ENCODE measurements at places on chromosomes 2 and 18.

DNA sequence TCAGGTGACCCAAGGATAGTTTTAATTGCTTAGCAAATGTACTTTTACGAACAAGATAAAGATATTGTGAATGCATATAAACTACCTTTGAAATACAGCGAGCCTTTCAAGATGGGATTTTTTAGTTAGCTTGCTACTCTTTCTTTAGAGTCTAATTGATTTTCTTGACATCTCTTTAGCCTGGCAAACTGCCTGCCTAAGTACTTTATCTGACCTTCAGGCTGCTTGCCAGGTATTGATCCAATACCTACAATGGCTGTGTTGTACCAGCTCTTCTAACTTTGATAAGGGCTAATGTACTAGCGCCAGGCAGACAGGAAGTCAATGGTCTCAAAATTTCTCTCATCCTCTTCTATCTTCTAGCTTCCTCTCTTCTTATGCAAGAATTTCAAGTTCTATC is 414.4 kb upstream of the ACVR2A start:
- DNase-seq = no peak

DNA sequence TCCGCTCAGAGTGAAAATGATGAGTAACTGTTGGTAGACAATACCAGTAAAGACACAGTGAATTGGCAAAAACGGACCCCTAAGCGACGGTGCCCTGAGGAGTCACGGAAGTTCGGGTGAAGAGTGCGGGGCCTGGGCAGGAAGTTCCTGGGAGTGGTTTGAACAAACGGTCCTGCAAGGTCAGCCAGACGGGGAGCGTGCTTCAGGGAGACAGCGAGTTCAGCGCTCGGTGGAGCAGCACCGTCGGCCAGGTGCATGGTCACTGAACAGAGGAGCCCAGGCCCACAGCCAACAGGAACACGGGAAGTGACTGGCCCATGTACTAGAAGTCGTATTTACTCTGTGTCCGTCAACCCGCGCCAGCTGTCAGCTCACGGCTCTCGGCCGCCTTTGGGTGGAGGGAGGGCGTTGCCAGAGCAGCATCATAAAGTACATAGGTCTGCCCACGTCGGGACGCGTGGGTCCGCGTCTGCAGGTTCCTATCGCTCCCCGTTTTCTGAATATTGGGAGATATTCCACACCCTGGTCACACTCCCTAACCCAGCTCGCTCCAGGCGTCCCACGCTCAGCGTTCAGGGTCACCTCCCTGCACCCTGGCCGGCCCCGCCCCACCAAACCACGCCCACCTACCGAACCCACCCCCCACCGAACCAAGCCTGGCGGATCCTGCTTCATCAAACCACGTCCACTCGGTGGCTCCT is 75.6 kb upstream of the UXS1 start:
- no peak for DNase-seq

GRCh38 chr2:163171786-163172530 is 333.4 kb upstream of the KCNH7 start:
- no peak for DNase-seq

GRCh38 chr2:75564026-75564688 is 3.4 kb upstream of the EVA1A start:
- DNase-seq = no peak

DNA sequence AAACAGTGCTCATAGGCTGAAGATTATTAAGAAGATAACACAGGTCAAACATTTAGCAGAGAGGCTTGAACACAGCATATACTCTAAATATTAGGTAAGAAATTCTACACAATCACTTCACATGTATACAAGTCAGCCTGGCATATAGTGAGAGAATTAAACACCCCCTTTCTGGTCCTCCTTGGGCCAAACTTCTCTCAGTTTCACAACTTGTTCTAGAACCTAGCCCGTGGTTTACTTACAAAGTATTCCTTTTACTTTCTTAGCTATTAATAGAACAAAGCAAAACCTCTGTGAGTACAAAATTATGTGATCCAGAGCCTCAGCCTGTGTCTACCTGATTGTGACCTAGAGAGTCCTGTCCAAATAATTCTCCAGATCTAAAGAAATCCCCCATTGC is 562.8 kb downstream of the TNS1 start:
- no peak for DNase-seq

- no peak for DNase-seq
Measured at GRCh38 chr18:37554399-37554787, 11.2 kb downstream of the CELF4 start.

DNA sequence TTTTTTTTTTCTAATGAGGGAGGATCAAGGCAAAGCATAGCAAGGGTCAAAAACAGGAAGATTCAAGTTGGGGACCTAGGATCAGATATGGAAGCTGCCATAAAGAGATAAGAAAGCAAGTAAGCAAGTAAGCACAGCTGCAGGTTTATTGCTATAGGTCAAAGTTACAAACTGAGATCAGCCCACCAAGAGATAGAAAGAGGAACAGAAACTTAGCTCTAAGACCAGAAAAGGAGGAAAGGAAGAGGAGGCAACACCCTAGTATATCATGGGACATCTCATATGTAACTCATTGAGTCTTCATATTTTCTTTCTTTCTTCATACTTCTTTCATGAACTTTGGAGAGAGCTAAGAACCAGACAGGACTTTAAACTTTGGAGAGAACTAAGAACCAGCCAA is 295.9 kb upstream of the CRIM1 start:
- DNase-seq = no peak

DNA sequence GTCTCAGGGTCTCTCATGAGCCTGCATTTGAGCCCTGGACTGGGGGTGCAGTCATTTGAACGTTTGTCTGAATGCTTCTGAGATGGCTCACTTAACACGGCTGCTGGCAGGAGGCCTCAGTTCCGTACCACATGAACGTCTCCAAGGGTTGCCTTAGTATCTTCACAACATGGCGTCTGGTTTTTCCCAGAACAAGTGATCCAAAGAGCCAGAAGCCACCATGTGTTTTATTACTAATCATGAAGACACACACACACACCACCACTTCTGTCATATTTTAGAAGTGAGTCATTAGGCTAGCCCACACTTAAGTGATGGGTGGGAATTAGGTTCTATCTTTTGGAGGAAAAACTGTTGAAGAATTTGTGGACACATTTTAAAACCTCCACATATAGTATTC is 15.0 kb upstream of the MYO1B start:
- DNase-seq = no peak

DNA sequence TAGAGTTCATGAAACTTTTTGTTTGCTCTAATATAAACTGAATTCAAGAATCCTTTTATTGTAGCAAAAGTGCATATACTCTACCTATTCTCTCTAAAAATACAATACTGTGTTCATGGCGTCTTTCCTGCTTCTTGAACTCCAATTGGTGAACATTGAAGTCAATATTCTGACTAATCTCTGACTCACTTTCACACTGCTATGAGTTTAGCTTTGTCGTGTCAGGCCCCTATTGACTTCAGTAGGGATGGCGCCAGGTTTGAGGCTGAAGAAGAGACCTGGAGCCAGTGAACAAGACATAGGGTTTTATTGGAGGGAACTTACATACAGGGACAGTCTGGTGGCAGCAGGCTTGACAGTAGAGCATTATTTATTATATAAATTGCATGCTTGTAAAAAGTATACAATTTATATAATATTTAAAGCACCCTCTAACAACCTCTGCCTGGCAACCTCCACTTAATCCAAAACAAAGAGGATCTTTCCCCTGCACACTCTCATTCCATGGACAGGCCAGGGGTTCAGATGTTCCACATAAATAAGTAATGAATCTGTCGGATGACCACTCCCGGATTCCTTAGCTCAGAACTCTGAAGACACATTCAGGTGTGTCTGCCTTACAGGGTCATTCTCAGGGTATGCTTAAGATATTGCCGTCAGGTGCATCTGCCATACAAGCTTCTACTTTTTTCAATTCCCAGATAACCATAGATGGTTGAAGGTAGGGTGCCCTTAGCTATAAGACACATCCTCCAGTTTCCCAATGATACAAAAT is 141.0 kb downstream of the CERS6 start:
- DNase-seq = no peak

DNA sequence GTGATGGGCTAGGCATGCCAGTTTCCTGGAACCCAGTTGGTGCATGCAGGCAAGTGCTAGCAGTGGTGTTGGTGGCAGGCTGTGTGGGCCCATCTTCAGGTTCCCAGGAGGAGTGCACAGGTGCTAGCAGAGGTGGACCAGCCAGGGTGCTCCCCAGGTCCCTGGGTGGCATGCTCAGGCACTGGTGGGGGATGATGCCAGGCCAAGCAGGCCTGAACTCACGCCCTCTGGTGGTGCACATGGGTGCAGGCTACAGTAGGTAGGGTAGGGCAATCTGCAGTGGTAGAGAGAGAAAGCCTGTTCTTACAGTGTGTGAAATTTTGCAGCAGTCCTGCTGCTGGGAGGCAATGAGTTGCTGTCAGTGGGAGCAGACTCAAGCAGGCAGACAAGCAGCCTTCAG is 1651.8 kb downstream of the DPP10 start:
- DNase-seq = no peak

DNA sequence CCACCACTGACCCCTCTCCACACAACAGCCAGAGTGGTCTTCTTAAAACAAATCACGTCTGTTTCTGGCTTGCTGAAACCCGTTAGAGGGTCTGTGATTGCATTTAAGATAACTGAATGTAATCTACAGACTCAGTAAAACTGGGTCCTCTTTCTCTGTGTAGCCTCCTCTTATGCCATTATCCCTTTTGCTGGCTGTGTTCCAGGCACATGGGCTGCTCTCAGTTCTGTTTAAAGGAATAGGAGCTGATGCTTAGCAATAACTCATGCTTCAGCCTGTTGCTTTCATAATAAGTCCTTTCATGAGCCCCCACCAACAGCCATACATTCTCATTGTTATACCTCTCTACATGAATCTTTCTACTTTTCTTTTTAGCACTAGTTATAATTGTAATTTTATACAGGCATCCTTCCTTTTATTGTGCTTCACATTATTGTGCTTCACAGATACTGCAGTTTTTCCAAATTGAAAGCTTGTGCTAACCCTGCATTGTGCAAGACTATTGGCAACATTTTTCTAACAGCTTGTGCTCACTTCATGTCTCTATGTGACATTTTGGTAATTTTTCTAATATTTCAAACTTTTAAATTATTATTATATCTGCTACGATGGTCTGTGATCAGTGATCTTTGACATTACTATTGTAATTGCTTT is 782.6 kb downstream of the MBD2 start:
- no peak for DNase-seq

DNA sequence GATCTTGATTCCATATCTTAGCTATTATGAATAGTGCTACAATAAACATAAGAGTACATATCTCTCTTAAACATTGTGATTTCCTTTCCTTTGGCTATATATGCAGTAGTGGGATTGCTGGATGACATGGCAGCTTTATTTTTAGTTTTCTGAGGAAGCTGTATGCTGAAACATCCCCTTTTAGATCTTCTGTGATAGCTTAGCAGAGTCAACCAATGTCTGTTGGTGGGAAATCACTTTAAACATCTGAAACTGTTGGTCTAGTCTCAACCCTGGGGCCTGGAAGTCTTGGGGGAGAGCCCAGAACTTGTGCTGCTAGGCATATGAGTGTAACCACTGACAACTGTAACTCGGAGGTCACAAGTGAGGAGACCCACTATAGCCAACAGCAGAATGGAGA is 378.6 kb upstream of the SLC14A2 start:
- no peak for DNase-seq

DNA sequence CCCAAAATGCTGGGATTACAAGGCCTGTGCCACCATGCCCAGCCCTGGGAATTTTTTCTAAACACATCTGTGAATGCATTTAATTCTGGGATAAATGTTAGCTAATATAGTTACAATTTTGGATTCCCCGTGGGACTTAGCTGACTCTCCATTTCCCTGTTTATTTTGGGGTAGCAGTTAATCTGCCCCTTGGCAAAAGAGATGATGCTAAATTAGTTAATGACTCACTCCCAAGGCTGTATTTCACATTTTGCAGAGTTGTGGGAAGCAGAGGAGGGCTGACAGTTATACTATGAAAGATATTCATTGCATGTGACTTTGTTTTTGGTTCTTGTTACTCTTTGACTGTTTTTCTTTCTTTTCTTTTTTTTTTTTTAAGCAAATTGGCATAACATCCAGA is 3.2 kb downstream of the MTHFD2 start:
- no peak for DNase-seq

DNA sequence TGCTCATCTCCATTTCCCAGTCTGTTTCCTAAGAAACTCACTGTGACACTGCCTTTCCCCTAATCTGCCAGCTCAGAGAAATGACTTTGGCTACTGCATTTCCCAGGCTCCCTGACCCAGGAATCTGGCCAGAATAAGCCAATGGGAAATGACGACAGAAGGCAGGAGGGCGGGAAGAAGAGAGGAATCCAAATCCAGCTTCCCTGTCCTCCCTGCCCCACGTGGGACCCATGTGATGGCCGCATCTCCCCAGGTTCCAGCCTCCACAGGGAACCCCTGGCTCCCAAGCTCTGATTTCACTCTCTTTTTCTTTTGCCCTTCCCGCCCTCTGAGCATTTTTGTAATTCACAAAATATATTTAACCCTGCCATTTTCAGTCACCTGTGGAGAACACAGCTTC is 37.8 kb upstream of the RAB12 start:
- DNase-seq = no peak

GRCh38 chr18:25737710-25738311 is 352.6 kb downstream of the SS18 start:
- no peak for DNase-seq

- DNase-seq = no peak
Measured at GRCh38 chr2:131041402-131042147, 51.7 kb downstream of the FAM168B start.

DNA sequence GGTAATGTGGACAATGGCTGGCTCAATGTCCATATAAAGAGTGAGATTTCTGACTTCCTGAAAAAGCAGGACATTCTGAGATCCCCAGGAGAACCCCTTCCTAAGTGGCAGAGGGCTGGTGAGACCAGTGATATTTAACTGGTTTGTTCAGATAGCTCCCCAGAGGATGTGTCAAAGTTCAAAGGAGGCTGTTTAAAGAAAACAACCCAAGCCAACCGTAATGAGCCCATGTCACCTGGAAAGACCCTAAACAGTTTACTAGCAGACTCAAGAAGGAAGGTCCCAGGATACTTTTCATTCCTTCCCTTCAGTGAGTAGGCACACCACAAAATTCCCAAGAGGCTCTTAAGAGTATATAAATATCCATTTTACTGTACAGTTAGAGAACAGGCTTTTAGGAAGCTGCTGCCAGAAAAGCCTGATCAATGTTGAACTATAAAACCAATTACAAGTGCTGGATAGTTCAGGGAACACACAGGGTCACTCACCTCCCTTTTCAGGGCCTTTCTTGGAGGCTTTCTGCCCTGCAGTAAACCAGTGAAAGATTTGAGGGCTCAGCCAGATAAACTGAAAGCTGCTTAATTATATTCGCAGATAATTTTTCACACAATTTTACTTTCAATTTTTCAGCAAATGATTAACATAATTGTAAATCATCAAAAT is 293.5 kb downstream of the ASXL3 start:
- DNase-seq = no peak

- no peak for DNase-seq
Measured at GRCh38 chr2:198401644-198402043, 597.3 kb downstream of the PLCL1 start.

DNA sequence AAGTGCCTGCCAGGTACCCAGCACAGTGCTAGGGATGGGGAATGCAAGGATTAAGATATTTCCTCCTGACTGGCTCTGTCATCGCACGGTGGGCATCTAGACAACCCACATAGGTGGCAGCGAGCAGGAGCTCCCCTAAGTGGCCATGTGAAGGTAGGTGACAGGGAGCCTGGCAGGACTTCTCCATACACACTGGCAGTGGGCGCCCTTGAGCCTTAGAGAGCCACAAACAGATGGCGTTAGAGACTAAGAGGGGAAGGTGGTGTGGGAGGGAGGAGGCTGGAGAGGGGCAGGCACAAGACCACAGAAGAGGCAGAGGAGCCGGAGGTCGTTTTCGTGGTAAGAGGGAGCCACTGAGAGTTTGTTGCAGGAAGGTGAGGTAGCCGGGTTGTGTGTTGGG is 15.2 kb downstream of the PRELID3A start:
- DNase-seq = no peak

All from stimulated activated CD4-positive, alpha-beta T cell treated with anti-CD3 and anti-CD28 coated beads, TNF-alpha, amount 100 ng/mL, for 48 hours (primary cell).